ENCODE measurements at places on chromosomes 2 and 18.

GRCh38 chr2:7479603-7480002 is 562.4 kb downstream of the RNF144A start:
- no peak for DNase-seq

GRCh38 chr2:17621781-17622180 is 81.3 kb downstream of the VSNL1 start:
- DNase-seq, result no peak

- no peak for DNase-seq
These were observed 479.2 kb upstream of the ACVR2A start for GRCh38 chr2:147365622-147366021.

DNA sequence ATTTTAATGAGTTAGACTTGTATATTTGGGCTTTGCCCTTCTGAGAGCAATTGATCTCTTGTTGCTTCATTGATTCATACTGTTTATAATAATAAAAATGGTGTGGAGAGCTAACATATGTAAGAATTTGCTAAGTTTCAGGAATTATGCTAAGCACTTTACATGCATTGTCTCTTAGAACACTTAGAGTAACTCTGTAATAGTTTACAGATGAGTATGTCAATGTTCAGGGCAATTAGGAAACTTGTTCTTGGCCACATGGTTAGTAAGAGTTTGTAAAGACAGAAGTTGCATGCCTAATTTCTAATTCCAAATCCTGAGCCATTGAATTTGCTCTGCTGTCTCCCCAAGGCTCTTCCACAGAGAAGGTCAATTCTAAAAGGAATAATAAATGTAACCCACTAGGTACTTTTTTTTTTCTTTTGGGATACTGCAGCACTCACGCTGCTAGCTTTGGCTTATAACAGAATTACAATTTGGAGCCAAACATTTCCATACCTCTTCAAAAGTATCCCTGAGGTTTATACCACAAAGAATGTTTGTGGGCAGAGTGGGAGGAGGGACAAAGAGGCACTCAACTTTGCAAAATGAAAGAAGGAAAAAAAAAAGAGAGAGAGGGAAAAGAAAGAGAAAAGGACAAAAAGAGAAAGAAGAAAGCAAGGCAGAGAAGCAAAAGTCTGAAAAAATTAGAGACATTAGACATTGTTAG is 232.4 kb downstream of the CALCRL start:
- DNase-seq, result no peak

DNA sequence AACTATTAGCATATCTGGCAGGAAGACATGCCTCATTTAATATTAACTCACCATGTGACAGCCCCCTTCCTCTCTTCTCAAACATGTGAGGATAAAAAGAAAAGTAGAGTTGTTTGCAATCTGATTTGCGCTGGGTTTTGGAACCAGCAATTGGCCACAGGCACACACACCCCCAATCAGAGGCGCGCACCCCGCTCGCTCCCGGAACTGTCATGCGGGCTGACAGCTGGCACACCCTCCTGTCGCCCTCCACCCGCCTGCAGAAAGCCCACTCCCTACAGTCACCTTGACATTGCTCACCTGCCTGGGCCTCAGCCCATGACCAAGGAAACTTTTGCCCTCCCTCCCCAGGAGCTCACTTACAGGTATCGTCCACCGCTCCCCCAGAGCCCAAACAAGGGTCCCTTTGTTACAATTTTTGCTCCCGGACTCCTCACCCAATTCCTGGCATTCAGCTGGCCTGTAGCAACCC is 1.1 kb downstream of the COBLL1 start:
- peak; percentile 2 for DNase-seq
